ENCODE measurements at places on chromosomes 2 and 18. TPM values are rescaled to one million over a fixed set of nuclear protein-coding genes. Genes with fewer than 3 reads are reported as not detected.

OSR1 gene
- total RNA-seq = not detected

PCARE gene
- total RNA-seq = not detected

DNAH7 gene
- not detected for total RNA-seq

TDRD15 gene
- not detected for total RNA-seq

ARHGAP25 gene
- 37.8 TPM for total RNA-seq

GDF7 gene
- total RNA-seq = 0.26 TPM

CCDC141 gene
- total RNA-seq = 2.1 TPM

COQ10B gene
- total RNA-seq = 20.1 TPM

MATN3 gene
- not detected for total RNA-seq

MAL gene
- total RNA-seq = 167 TPM

SPATA3 gene
- total RNA-seq = not detected

CFAP65 gene
- not detected for total RNA-seq

DSG4 gene
- not detected for total RNA-seq

C2orf69 gene
- total RNA-seq = 17.1 TPM

NPC1 gene
- total RNA-seq = 26.3 TPM

RAB3GAP1 gene
- total RNA-seq = 24.2 TPM

TNP1 gene
- total RNA-seq = not detected

ALPI gene
- total RNA-seq = not detected

GRHL1 gene
- 1.2 TPM for total RNA-seq

RRM2 gene
- total RNA-seq = 378 TPM

ESPNL gene
- 0.26 TPM for total RNA-seq

ALPP gene
- total RNA-seq = not detected

SULT1C4 gene
- total RNA-seq = not detected

SH3BP4 gene
- total RNA-seq = 0.28 TPM

FRZB gene
- not detected for total RNA-seq

ANKMY1 gene
- 24.8 TPM for total RNA-seq

ZSWIM2 gene
- total RNA-seq = not detected

PDCL3 gene
- total RNA-seq = 44.3 TPM

IL1RL2 gene
- 0.09 TPM for total RNA-seq

NCKAP5 gene
- total RNA-seq = not detected

Data from activated CD4-positive, alpha-beta T cell treated with anti-CD3 and anti-CD28 coated beads, Interleukin-2, amount 10 ng/mL, durations not matched to agents 24 days and 14 days (primary cell).